ENCODE measurements at places on chromosomes 11 and 22.

GRCh38 chr22:44425694-44426045 is 72.4 kb downstream of the RTL6 start:
- no peaks in the 10 kb centered on the region for H3K36me3 ChIP-seq
- H3K27me3 ChIP-seq: peaks cover 4% of the 10 kb centered on the region
- no peak for DNase-seq

DNA sequence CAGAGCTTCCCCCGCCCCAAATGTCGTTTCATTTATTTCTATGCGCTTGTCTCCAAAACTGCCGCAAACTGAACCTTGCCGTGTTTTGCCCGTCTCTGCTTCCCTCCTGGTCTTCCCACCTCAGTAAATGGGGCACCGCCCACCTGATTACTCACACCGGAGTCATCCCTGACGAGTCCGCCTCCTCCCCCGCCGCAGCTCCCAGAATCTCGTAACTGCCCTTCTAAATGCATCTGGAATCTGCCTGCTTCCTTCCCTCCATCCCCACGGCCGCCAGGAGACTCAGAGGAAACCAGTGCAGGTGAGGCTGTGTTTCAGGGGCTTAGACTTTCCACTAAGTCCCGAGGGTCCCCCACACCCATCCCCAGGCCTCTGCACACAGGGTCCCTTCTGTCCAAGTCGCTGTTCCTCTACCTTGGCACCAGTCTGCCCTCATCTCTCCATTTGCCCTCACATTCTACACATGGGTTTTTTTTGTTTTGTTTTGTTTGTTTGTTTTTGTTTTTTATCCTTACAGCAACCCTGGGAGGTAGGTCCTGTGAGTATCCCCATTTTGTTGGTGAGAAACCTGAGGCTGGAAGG is 62.6 kb upstream of the PHF21B start:
- no peak overlapping the region for H3K27ac ChIP-seq
- H3K4me3 ChIP-seq: no peak overlapping the region
- H3K36me3 ChIP-seq: no peaks in the 10 kb centered on the region

DNA sequence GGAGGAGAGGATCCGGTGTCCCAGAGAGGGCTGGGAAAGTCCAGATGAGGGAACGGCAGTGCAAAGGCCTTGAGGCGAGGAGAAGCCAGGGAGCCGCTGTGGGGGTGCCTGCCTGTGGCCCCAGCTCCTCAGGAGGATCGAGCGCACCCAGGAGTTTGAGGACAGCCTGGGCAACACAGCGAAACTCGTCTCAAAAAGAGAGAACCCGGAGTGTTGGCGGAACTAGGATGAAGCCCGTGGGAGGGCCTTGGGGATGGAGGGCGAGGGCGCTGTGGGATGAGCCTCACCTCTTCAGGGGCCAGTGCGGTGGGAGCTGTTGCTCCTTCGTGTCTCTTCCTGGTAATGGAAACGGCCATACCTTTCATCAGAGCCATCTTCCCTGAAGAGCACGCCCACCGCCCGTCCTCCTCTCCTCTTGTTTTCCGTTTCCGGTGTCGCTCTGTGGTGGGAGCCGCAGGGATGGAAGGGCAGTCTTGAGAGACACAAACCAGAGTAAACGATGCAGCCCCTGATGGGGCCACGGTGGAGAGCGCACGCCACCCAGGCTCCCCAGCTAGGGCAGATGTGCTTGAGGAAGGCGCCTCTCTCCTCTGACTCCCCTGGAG is 15.7 kb downstream of the TRMU start:
- H3K4me3 ChIP-seq: no peak overlapping the region
- H3K4me1 ChIP-seq: peaks cover 4% of the 10 kb centered on the region

DNA sequence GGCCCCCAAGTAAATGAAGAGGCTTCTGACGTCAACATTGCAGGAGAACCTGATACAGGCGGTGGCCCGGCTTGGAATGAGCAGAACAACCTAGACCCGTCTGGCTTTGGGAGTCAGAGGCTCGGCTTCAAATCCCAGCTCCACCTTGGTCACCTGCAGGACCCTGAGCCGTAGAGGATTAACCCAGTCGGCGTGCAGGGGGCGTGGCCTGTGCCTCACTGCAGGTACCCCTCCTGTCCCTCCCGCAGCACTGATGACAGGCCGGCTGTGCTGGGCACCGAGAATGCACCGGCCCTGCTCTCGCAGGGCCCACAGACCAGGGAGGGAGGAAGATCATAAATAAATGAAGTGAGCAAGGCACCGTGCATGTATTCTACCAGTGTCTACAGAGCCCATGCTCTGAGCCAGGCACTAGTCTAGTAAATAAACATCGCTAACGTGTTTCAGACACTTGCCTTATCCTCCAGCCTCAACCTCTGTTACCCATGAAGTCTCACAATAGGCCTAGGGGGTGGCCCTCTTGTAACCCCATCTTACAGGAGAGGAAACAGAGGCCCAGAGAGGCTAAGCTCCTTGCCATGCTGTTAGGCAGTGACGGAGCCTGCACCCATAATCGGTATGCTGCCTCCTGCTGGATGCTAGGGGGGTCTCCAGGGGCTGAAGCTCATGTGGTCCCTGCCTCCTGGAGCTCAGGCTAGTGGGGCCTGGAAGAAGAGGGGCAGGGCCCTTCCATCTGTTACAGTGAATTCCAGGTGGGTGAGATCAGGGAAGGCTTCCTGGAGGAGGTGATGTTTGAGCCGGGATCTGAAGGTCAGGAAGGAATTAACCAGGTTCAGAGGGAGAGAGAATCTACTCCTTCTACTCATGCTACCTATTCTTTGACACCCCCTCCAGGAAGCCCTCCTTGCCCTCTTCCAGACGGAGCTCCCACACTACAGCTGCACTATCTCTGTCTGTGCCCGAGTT is 53.4 kb downstream of the RTL6 start:
- no peak overlapping the region for H3K4me3 ChIP-seq
- no peaks in the 10 kb centered on the region for H3K36me3 ChIP-seq
- DNase-seq: peak; percentile 11
- no peaks in the 10 kb centered on the region for H3K4me1 ChIP-seq

DNA sequence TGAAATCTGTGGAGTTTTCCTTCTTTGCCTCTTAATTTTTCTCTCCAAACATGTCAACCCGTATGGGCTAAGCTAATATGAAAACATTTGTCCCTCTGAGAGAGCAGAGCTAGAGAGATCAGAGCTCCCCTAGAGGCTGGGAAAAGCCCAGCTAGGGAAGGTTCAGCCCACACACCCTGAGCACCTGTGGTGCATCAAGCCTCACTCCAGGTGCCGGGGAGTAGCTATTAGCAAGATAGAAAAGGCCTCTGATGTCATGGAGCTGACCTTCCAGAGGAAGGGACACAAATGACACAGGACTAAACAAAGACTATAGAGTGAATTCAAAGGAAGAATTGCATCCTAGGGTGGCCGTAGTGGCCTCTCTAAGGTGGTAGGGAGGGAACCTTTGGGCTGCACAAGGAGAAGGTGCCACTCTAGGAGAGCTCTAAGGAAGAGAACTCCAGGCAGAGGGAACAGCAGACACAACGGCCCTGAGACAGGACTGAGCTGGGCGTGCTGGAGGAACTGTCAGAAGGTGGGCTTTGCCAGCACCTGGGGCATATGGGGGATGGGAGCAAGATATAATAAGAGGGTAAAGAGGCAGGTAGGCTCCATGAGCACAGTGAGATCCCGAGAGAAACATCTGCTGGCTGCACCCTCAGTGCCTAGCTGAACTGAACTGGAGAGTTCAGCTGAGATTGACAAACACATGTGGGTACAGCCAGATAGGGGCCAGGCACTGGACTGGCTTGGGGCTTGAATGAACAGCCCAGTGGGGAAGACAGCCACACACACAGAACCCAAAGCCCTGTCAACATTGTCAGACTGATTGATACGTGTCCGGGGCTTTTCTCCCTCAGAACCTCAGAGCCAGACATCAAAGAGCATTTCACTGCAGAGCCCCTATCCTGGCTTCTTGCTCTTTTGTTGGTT is 65.5 kb upstream of the DRD2 start:
- H3K4me3 ChIP-seq: no peak overlapping the region
- no peak overlapping the region for H3K27ac ChIP-seq
- H3K36me3 ChIP-seq: no peaks in the 10 kb centered on the region
- H3K27me3 ChIP-seq: peaks cover 6% of the 10 kb centered on the region

DNA sequence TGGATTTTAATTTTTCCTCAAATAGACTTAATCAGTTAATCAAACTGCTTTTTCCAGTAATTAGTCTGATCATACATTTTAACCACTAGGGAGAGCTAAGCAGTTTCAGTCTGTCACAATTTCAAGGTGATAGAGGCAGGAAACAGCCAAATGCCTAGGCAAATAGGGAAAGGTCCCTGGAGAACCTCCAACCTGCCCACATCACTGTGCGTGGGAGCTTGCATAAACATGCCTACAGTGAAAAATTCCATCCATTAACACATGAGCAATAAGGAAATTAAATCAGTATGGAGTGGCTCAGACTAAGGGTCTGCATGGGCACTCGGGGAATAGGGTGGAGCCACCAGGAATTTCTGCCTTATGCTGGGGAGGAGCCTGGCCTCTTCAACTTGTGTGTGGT is 74.6 kb downstream of the AASDHPPT start:
- peaks cover 9% of the 10 kb centered on the region for H3K27me3 ChIP-seq
- DNase-seq: no peak
- H3K36me3 ChIP-seq: no peaks in the 10 kb centered on the region
- no peaks in the 10 kb centered on the region for H3K4me1 ChIP-seq
- no peak overlapping the region for H3K4me3 ChIP-seq
- H3K27ac ChIP-seq: no peak overlapping the region

- H3K27me3 ChIP-seq: no peaks in the 10 kb centered on the region
- DNase-seq: no peak
- no peaks in the 10 kb centered on the region for H3K36me3 ChIP-seq
- no peak overlapping the region for H3K4me3 ChIP-seq
Measured at GRCh38 chr22:32619614-32620426, 145.2 kb downstream of the FBXO7 start.

DNA sequence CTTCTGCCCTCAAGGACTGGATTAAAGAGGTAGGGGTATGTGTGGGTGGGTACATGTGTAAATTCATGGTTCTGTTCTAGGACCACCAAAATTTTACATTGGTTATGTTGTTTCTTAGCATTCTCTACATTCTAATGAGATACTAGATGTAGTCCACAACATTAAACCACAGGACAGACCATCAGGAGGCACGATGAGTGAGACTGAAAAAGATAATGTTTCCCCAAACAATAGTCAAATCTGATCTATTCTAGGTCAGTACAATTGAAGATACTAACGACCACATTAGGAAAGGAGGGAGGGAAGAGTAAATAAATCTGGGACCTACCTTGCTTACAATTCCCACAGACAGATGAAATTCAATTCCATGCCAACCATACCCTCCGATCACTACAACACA is 42.2 kb downstream of the MRTFA start:
- H3K4me3 ChIP-seq: no peak overlapping the region
- no peaks in the 10 kb centered on the region for H3K27me3 ChIP-seq
- H3K27ac ChIP-seq: no peak overlapping the region
- DNase-seq: no peak

DNA sequence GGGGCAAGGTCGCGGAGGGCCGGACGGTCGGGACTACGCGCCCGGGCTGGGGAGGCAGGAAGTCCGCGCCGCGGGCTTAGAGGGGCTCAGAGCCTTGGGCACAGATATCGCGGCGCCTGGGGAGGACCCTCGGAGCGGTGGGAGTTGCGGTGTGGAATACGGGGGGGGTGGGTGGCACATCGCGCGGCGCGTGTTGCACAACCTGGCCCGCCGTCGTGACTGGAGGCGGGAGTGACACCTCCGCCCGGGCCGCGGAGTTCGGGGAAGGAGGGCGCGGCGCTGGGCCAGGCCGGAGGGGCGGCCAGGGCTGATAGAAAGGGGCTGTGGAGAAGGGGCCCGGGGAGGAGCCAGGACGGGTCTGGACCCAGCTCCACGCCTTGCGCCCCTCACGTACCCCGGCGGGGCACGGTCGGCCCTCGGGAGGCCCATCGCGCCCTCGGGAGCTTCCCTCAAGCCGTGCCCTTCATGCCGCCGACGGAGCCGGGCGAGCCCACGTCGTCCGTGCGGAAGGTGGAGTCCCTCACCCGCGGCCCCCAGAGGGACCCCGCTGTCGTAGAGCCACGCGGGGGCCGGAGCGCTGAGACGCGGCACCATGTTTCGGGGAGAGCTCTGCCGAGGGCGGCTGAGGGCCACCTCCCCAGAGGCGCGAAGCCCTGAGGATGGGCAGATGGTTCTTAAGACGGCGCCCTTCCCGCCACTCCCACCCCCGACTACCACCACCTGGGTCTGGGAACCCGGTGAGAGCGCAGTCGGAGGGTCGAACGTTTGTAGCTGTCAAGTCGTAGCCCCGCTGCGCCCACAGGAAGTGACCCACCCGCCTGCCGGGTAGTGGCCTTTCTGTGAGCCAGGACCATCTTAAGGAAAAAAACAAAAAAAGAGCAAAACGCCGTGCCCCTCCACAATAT is 729 bp downstream of the IL17RA start:
- H3K27ac ChIP-seq: peak overlapping the region; percentile 85
- no peaks in the 10 kb centered on the region for H3K27me3 ChIP-seq
- peak; percentile 39 for DNase-seq
- H3K4me1 ChIP-seq: peaks cover 49% of the 10 kb centered on the region

DNA sequence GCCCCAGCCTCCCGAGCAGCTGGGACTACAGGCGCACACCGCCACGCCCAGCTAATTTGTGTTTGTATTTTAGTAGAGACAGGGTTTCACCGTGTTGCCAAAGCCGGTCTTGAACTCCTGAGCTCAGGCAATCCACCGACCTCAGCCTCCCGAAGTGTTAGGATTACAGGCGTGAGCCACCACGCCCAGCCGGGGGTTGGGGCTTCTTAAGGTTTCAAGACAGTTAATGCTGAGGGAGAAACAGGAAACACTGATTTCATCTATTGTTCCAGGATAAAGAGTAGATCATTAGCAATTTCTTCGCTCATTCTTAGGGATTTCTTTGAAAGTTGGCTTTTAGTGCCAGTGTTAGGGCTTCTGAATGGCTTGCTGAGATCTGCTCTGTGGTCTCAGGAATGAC is 21.2 kb upstream of the CLMP start:
- DNase-seq: no peak
- H3K4me3 ChIP-seq: no peak overlapping the region
- peaks cover 8% of the 10 kb centered on the region for H3K27me3 ChIP-seq

- peaks cover 18% of the 10 kb centered on the region for H3K27me3 ChIP-seq
- H3K4me1 ChIP-seq: no peaks in the 10 kb centered on the region
- no peaks in the 10 kb centered on the region for H3K36me3 ChIP-seq
Measured at GRCh38 chr11:70641369-70641768, 243.0 kb downstream of the CTTN start.

DNA sequence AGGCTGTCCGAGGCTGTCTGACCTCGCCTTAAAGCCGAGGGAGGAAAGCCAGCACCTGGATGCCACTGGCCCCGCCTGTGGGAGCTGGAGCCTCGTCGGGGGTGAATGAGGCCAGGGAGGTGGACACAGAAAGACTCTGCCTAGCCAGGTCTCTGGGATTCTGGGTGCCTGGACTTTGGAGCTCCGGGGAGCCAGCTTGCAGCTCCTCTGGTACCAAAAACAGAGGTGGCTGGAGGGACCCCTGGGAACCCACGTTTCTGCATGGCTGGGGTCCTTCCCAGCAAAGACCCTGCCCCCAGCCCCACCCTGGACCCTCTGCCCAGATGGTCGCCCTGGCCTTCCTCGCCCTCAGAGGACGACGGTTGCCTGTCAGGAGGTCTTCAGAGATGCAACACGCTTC is 239.7 kb downstream of the BRD1 start:
- H3K27ac ChIP-seq: no peak overlapping the region
- DNase-seq: no peak
- no peaks in the 10 kb centered on the region for H3K4me1 ChIP-seq
- H3K4me3 ChIP-seq: no peak overlapping the region
- no peaks in the 10 kb centered on the region for H3K36me3 ChIP-seq
